ENCODE measurements at places on chromosomes 4 and X.

GRCh38 chrX:65575022-65575421 is 40.4 kb upstream of the LAS1L start:
- no peak for DNase-seq

GRCh38 chrX:37378404-37378803 is 29.2 kb downstream of the PRRG1 start:
- no peak for DNase-seq

DNA sequence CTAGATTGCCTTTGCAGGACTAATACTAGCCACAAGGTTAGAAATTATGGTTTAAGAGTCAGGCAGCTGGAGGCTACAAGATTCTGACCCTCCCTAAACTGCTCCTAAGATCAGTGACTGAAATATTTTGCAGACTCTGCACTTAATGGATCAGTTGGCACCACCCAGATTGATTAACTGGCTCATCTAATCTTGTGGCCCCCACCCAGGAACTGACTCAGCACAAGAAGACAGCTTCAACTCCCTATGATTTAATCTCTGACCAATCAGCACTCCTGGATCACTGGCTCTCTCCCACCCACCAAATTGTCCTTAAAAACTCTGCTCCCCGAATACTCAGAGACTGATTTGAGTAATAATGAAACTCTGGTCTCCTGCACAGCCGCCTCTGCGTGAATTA is 145.4 kb upstream of the LCORL start:
- no peak for DNase-seq

DNA sequence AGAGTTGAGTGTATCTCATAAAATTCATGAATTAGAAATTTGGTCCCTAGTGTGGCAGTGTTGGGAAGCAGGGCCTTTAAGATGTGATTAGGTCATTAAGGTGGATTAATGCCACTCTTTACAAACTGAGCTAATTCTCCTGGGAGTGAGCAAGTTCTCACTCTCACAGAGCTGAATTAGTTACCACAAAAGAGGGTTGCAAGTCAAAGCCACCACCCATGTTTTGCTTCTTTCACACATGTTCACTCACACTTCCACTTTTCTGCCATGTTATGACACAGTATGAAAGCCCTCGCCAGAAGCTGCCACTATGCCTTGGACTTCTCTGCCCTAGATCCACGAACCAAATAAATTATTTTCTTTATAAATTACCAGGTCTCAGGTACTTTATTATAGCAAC is 332.1 kb downstream of the ARAP2 start:
- no peak for DNase-seq

DNA sequence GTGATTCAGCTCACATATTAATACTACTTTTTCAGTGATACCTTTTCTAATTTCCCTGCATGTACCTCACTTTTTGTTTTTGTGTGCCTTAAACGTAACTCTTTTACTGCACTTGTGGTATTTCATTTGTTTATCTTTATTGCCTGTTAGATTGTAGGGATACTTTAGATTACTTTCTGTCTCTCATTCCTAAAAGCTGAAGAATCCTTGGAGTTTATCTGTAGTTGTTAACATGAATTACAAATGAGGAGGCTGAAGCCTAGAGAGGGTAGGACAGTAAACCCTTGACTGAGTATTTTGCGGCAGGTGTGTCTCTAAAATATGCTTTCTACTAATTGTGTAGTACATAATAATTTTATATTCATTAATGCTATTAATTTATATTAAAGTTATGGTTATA is 34.9 kb downstream of the BMP2K start:
- no peak for DNase-seq

- DNase-seq = no peak
These were observed 69.4 kb upstream of the CLCN4 start for GRCh38 chrX:10087391-10087790.

DNA sequence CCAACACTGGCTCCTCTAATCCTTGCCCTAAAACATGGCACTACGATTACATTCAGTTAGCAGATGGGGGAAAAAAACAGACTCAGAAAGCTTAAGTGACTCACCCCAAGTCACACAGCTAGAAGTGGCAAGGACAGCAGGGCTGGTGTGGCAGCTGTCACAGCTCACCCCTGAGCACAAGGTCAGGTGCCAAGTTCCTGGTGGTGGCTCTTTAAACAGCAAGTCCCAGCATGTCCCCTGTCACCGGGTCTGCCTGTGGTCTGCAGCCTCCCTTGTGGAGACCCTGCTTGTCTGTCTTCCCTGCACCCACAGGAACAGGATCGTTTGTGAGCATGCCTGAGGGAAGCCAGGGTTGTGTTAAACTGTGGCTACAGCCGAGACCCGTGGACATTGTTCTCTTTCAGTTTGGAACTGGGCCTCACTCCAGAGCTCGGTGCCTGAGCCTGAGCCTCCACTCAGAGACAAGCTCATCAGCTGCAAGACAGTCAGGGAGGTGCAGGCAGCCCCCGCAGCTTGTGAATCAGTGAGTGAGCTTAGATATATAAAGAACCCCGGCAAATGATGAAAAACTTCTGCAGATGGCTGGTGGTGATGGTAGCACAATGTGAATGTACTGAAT is 260.8 kb downstream of the BCOR start:
- no peak for DNase-seq

DNA sequence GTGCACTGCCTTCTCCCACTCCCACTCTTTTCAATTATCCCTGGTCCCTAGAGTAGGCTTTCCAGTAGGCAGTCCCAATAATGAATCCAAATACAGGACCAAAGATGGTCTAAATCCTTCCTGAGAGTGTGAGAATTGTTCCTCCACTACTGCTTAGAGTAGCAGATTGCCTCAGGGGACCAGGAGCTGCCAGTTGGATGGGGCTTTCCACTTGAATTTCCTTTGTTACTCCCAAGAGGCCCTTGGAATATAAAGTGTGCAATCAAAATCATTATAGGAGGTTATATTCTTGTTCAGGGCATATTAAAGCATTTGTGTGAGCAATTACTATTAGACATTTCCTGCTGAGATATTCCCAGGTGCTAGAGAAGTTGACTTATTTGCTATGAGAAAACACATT is 156.6 kb upstream of the TLL1 start:
- DNase-seq = no peak

DNA sequence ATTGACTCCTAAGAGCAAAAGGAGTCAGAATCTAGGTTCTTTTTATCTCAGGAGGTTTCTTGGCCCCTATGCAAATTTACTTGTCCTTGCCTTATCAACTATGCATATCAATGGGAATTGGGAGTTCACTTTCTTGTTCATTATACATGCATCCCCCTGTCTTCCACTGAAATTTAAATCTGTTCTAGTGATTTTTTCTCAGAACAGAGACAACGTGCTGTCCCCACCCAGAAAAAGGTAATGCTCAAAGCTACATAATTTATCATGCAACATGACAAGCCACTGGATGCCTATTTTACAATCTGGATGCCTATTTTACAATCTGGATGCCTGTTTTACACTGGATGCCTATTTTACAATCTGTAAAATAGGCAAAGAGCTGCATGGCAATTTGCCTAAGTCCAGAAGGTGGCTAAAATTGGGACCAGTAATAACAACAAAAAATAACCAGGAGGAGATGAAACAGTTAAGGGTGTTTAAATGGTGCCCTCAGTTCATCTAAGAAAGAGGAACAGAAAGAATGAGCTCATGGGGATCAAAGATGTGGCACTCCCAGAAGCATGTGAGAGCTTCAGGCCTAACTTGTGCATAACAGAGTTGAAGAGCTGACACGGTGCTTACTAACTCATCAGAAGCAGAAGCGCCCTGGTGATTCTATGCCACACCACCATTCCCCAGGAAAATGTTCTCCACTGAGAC is 537.8 kb upstream of the BOD1L1 start:
- DNase-seq = no peak

DNA sequence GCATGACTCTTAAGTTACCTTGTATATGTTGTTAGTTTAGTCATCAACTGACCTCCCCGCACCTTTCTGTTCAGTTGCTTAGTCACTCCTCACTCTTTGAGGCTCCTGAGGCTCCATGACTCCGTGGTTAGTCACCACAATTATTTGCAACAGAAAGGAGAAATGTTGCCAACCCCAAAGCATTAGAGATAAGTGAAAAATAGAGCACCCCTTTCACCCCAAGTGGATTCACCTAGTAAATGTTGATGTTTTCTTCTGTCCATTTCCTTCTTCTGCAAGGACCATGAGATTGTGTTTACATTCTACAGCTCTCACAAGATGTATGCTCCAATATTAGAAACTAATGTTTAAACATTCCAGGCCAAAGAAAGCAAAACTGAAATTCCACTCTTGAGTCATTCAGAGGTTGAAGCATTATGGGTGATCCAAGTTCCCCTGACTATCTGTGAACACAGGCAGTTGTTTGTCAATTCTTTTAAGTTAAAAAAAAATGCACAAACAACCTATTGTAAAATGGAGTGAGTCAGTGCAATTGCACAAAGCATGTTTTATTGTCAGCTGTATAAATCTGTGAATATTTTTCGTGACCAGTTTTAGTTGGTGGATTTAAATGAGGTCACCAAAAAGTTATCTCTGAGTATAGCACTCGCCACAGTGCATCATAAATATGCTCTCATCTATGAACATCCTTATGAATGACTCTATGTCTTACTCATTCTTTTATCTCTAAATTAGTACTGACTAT is 552.4 kb upstream of the MAGEB2 start:
- no peak for DNase-seq

DNA sequence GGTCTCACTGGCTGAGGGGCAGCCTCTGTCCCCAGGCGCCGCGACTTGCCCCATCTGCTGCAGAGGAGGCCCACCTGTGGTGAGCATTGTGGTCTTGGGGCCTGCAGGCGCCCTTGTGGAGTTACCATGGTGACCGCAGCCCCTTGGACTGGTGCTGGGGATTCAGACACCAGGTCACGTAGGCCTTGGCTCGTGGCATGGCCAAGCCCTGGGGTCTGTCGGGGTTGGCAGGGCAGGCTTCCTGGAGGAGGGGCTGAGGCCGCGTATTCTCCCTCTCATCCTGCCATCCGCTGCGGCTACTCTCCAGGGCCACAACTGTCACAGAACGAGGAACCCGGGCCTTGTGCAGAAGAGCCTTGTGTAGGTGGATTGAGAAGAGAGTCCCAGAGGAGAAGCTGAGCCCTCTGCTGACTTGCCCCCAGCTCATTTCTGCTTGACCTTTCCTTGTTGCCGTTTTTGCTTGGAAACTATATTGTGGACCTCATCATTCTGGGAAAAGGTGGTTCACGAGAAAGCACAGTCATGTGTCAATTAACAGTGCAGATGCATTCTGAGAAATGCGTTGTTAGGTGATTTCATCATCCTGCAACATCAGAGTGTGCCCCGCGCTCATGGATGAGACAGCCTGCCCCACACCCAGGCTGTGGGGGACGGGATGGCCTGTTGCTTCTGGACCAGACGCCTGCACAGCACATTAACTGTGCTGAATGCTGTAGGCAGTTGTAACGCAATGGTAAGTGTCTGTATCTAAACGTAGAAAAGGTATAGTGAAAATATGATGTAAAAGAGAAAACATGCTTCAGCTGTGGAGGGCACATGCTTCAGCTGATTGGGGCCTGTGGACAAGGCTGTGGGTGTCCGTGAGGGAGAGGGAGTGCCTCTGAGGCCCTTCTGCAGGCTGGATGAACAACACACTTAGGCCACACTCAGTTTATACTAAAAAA is 38.5 kb downstream of the TRMT44 start:
- DNase-seq = no peak

- DNase-seq = no peak
These were observed 51.4 kb upstream of the ESX1 start for GRCh38 chrX:104306180-104306579.

DNA sequence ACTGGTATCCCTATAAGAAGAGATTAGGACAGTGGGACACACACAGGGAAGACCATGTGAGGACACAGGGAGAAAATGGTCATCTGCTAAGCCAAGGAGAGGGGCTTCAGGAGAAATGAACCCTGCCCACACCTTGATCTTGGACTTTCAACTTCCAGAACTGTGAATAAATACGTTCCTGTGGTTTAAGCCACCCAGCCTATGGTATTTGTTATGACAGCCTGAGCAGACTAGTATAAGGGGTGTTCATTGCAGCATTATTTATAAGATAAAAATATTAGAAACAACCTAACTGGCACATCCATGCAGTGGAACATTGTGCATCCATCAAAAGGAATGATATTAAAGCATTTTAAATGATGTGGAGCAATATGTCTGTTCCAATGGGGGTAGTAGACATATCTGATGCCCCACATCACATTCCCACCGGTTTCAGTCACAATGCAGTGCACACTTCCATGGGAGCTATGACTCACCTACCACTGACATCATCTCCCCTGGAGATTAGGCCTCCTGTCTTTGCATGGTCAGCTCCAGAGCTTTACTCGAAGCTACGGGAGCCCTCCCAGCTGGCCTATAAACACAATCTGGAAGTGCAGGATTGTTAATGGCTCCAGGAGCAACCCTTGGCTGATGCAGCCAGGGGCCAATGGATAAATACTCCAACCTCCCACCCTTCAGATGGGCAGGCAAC is 38.9 kb upstream of the MAMLD1 start:
- no peak for DNase-seq

DNA sequence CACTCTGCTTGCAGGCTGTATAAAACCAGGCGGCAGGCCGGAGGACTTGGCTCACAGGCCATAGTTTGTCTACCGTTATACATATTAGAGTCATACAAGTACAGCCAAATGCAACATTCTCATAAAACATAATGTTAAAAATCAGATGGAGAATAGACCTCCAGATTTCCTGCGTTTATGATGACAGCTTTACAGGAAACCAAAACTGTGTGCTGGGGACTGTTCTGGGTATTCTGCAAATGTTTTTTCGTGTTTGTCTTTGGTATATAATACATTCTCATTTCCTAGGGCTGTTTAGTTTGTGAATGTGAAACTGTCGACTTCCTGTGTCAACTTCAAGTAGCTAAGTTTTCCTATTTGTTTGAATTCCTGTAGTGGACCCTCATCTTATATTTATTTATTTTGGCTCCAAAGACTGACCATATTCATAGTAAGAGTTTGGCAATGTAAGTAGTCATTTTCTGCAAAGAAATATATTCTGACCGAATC is 79.5 kb upstream of the FAM9C start:
- DNase-seq = no peak

DNA sequence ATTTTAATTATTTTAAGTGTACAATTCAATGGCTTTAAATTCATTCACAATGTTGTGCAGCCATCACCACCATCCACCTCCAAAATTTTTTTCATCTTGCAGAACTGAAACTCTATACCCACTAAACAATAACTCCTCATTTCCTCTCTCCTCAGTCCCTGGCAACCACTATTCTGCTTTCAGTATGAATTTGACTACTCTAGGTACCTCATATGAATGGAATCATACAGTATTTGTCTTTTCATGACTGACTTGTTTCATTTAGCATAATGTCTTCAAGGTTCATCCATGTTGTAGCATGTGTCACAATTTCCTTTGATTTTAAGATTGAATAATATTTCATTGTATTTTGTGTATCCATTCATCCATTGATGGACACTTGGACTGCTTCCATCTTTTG is 46.9 kb downstream of the KIF4A start:
- no peak for DNase-seq

DNA sequence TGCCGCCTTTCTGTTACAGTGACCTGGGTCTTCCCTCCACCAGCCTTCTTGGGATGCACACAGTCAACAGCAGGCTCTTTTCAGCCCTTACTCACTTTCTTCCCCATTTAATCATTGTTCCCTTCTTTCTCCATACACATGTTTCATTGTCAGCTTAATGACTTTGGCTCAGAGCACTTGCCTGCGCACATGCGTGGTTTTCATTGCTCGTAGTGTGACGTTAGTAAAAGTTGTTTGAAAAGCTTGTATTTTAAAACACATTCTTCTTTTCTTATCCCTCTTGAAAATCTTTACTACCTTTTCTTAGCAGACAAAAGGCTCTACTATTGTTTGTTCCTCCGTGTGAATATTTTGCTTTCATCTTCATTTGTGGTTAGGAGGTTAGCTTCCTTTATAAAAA is 19.7 kb upstream of the SCOC start:
- DNase-seq = no peak

Measured in endothelial cell (in vitro differentiated cells).